ENCODE measurements at places on chromosomes 3 and 15. TPM values are rescaled to one million over a fixed set of nuclear protein-coding genes. Genes with fewer than 3 reads are reported as not detected.

Gene BAHD1
- 9.4 TPM for total RNA-seq

Gene CCR2
- not detected for total RNA-seq

Gene LMAN1L
- not detected for total RNA-seq

Gene SLC28A2
- total RNA-seq, result not detected

Gene DAZL
- total RNA-seq, result not detected

Gene ROBO1
- 20.5 TPM for total RNA-seq

Gene SERPINI2
- total RNA-seq, result not detected

Gene POMGNT2
- total RNA-seq, result 17.2 TPM

Gene CSPG4
- 138 TPM for total RNA-seq

Gene P3H2
- total RNA-seq, result 19.3 TPM
